Left ventricle myocardium inferior (tissue), 1 donor: ENCODE measurements at places on chromosomes 5 and 9. TPM values are rescaled to one million over a fixed set of nuclear protein-coding genes. Genes with fewer than 3 reads are reported as not detected.

The TTF1 gene
- 16.2 TPM for total RNA-seq

The MARVELD2 gene
- 0.96 TPM for total RNA-seq

The SLC6A18 gene
- not detected for total RNA-seq

The CDH9 gene
- not detected for total RNA-seq

The ENTPD2 gene
- total RNA-seq, result 1.5 TPM

The SH2D3C gene
- total RNA-seq, result 18.2 TPM

The PCDHGA6 gene
- 5.6 TPM for total RNA-seq

The NDUFA8 gene
- total RNA-seq, result 311 TPM

The GM2A gene
- 35.4 TPM for total RNA-seq

- no peaks in the 10 kb centered on the region for H3K27me3 ChIP-seq
- no peak overlapping the region for H3K4me3 ChIP-seq
- peaks cover 77% of the 10 kb centered on the region for H3K4me1 ChIP-seq
- peaks cover 11% of the 10 kb centered on the region for H3K36me3 ChIP-seq
- no peak for DNase-seq
- peak overlapping the region; percentile 94 for H3K27ac ChIP-seq
These were observed 2.2 kb downstream of the C8G start for GRCh38 chr9:136947028-136947891.

DNA sequence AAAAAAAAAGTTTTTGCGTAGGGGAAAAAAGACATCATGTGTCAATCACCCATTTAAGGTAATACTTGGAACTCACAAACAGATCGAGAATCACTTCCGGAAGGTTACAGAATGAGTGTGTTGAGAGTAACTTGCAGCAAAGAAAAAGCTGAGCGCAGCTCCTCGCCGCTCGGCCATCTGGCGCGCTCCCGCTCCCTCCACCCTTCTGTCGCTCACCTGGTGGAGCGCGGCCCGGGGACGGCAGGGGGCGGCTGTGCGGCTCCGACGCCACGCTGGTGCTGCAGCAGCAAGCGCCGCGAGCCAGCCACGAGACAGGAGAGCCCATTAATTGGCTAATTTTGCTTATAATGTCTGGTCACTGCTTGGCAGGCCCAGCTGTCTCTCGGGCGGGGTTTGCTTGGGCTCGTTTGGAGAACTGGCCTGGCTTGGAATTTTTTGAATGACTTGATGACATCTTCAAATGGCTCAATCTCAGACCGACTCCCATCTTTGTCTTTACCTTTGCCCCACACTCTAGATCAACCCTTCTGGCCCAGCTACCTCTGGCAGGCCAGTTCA, 601.8 kb downstream of the CCDC171 start:
- H3K36me3 ChIP-seq, result no peaks in the 10 kb centered on the region
- peak overlapping the region; percentile 41 for H3K4me3 ChIP-seq
- peak; percentile 30 for DNase-seq

DNA sequence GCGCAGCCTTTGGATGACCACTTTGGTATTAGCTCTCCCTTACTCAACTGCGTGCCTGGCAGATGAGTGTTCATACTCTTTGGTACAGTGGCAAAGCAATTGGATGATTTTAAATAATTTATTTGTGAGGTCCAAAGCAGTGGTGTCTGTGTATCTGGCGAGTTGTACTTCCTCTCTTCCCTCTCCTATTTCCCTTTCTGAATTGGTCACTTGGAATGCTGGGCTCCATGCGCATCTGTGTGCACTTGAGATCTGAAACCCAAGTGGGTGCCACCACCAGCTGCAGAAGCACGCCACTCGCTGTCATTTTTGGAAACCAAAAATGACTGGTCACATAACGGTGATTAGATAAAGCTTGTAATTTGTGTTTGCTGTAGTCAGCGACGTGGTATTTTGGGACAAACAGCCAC, 386.0 kb upstream of the KLF4 start:
- no peaks in the 10 kb centered on the region for H3K27me3 ChIP-seq
- DNase-seq, result no peak
- H3K4me3 ChIP-seq, result no peak overlapping the region
- H3K4me1 ChIP-seq, result peaks cover 4% of the 10 kb centered on the region

GRCh38 chr5:71475788-71476384, 20.4 kb downstream of the BDP1 start:
- no peak overlapping the region for H3K27ac ChIP-seq
- H3K27me3 ChIP-seq, result no peaks in the 10 kb centered on the region
- no peaks in the 10 kb centered on the region for H3K4me1 ChIP-seq
- no peak for DNase-seq

GRCh38 chr9:134406366-134407120, 80.3 kb downstream of the RXRA start:
- peak overlapping the region; percentile 55 for H3K4me3 ChIP-seq
- DNase-seq, result no peak
- H3K4me1 ChIP-seq, result peaks cover 100% of the 10 kb centered on the region
- H3K27ac ChIP-seq, result peak overlapping the region; percentile 92

DNA sequence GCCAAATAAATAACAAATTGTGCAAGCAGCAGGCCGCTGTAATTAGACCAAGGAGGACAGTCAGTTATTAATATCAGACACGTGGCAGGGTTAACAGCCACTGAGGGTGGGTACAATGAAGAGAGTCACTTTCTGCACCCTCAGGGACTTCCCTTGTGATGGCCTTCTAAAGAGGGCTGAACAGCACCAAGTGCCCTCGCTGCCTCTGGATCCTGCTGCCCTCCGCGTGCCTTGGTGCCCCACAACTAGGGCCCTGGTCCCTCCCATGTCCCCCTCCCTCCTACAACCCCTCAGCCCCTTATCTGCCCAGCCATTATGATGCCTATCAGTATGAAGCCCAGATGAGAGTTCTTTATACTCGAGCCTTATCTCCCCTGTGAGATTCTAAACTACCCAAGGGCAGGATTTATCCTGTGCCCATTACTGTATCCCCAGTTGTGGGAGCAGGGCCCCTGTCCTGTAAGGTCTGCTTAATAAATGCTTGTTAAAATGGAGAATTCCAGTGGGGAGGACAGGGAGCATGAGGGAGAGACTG, 37.3 kb downstream of the PCDH1 start:
- no peak for DNase-seq
- H3K36me3 ChIP-seq, result no peaks in the 10 kb centered on the region
- no peak overlapping the region for H3K4me3 ChIP-seq
- peaks cover 84% of the 10 kb centered on the region for H3K4me1 ChIP-seq

DNA sequence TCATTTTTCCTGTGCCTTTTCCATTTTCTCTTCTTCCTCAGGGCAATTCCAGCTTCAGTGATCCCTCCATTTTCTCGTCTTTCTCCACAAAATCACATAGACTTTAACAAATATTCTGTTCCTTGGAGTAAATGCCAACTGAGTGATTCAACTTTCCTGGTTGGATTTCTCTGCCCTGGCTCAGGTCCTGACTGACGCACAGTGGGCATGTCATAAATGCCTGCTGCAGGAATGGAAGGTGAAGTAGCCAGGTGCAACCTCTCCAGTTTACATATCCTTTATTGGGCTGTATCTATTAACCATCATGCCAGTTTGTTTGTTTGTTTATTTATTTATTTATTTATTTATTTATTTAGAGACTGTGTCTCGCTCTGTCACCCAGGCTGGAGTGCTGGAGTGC, 95.1 kb downstream of the MEF2C start:
- no peak overlapping the region for H3K4me3 ChIP-seq
- no peak for DNase-seq
- peak overlapping the region; percentile 84 for H3K27ac ChIP-seq
- no peaks in the 10 kb centered on the region for H3K36me3 ChIP-seq

- peaks cover 24% of the 10 kb centered on the region for H3K4me1 ChIP-seq
- H3K27me3 ChIP-seq, result no peaks in the 10 kb centered on the region
- no peak overlapping the region for H3K4me3 ChIP-seq
- DNase-seq, result no peak
- peaks cover 21% of the 10 kb centered on the region for H3K36me3 ChIP-seq
These were observed 274.9 kb downstream of the ARHGAP26 start for GRCh38 chr5:143045062-143045461.

GRCh38 chr5:59922220-59922619, 28.7 kb upstream of the PDE4D start:
- no peak overlapping the region for H3K27ac ChIP-seq
- H3K4me1 ChIP-seq, result no peaks in the 10 kb centered on the region
- H3K27me3 ChIP-seq, result peaks cover 5% of the 10 kb centered on the region
- DNase-seq, result no peak

DNA sequence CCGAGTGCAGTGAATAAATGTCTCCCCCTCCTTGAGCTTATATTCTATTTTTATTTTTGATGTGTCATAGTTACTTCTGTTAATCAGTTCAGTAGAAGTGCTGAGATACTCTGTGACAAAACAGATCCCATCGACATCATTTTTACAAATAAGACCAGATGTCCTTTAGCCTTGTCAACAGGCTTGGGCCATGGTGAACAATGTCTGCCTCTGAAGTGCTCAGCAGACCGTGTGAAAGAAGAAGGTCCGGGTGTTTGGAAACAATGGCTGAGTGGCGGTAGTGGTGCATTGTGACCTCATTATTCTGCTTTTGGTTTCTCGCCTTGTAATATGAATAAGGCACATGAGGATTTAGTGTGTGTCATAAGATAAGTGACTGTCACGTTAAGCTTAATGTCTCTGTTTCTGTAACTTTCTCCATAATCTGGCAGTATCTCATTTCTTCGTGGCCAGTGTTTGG, 71.2 kb downstream of the SYK start:
- no peak for DNase-seq
- H3K27me3 ChIP-seq, result no peaks in the 10 kb centered on the region
- no peaks in the 10 kb centered on the region for H3K4me1 ChIP-seq
- no peak overlapping the region for H3K4me3 ChIP-seq
- H3K27ac ChIP-seq, result peak overlapping the region; percentile 7

- no peak overlapping the region for H3K27ac ChIP-seq
- no peaks in the 10 kb centered on the region for H3K4me1 ChIP-seq
- H3K36me3 ChIP-seq, result no peaks in the 10 kb centered on the region
- no peaks in the 10 kb centered on the region for H3K27me3 ChIP-seq
These were observed 1121.6 kb downstream of the MAT2B start for GRCh38 chr5:164627021-164627420.

DNA sequence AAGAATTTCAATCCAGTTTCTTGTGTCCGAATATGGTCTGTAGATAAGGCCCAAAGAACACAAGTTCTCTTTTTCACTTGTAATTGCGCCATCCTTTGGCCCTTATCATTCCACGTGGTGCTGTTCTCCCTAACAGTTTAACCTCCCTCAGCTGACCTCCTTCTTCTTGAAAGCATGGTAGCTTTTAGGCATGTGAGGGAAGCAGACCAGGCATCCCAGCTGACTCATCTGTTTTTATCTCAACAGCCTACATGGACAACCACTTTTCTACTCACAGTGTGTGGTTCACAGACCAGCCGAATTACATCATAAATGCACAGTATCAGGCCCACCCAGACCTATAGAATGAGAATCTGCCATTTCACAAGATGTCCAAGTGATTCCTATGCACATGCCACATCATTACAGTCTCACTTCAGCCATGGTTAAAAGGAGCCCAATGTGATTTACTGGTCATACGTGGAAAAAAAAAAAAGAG, 26.9 kb upstream of the PLIN2 start:
- H3K27me3 ChIP-seq, result no peaks in the 10 kb centered on the region
- peak overlapping the region; percentile 76 for H3K27ac ChIP-seq
- H3K4me1 ChIP-seq, result peaks cover 17% of the 10 kb centered on the region
- H3K36me3 ChIP-seq, result no peaks in the 10 kb centered on the region
- DNase-seq, result peak; percentile 33

GRCh38 chr9:17116400-17116837, 18.4 kb upstream of the CNTLN start:
- H3K27me3 ChIP-seq, result no peaks in the 10 kb centered on the region
- H3K36me3 ChIP-seq, result no peaks in the 10 kb centered on the region
- no peak overlapping the region for H3K4me3 ChIP-seq
- H3K27ac ChIP-seq, result no peak overlapping the region

DNA sequence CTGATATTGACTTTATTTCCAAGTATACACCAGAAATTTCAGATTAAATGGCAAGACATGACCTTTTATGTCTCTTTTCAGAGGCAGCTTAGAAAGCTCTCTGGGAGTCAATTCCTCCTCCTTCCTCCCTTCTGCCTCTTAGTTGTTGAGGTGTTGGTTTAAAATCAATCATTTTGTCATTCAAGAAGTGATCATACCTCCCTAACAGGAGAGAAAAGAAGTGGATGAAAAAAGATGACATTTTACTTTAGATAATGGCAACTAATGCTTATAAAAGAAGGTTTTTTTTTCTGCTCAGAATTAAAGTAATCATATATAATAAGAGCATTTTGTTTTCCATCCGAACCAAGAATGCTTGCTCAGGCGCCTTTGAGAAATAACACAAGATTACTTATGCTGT, 448.7 kb downstream of the CTNND2 start:
- peaks cover 2% of the 10 kb centered on the region for H3K27me3 ChIP-seq
- H3K4me3 ChIP-seq, result no peak overlapping the region

DNA sequence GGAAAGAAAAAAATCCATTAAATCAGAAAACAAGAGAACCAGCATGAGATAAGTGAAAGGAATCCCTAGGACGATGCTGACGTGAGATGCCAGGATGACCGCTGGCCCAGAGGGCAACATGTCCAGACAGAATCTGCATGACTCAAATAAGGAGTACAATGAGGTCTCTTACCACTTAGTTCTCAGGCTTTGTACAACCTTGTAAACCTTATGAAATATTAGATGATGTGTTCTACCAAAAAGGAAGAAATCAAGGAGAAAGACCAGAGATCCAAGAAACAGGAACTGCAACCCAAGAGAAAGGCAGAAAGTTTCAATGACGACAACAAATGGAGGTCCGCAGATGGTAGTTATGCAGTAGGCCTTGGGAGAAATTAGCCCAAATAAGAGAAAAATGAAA, 2.8 kb upstream of the GPR150 start:
- peaks cover 24% of the 10 kb centered on the region for H3K4me1 ChIP-seq
- H3K27ac ChIP-seq, result no peak overlapping the region
- DNase-seq, result no peak
- peaks cover 8% of the 10 kb centered on the region for H3K27me3 ChIP-seq
- H3K36me3 ChIP-seq, result no peaks in the 10 kb centered on the region

- H3K36me3 ChIP-seq, result no peaks in the 10 kb centered on the region
- H3K27ac ChIP-seq, result peak overlapping the region; percentile 25
- DNase-seq, result no peak
- no peak overlapping the region for H3K4me3 ChIP-seq
These were observed 40.5 kb upstream of the SH3PXD2B start for GRCh38 chr5:172494630-172495505.

- H3K4me3 ChIP-seq, result no peak overlapping the region
- H3K36me3 ChIP-seq, result no peaks in the 10 kb centered on the region
- H3K27me3 ChIP-seq, result no peaks in the 10 kb centered on the region
- H3K4me1 ChIP-seq, result no peaks in the 10 kb centered on the region
- no peak for DNase-seq
- peak overlapping the region; percentile 28 for H3K27ac ChIP-seq
These were observed 56.4 kb upstream of the TMC1 start for GRCh38 chr9:72464857-72465592.

DNA sequence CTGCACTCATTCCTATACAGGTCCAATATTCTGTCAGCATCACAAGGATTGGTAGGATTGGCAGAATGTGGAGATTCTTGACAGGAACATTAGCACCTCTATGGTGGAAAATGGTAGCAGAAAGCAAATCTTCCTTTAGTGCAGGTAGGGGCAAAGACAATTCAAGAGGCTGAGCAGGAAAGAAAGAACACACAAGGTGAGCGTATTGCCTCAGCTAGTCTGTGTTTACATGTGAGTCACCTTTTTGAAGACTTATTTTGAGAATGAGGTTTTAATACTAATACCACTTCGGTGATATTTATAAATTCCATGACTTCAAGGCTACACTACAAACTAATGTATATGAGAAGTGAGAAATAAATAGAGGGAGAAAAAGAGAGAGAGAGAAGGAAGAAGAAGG, 717.0 kb downstream of the BRINP1 start:
- no peaks in the 10 kb centered on the region for H3K4me1 ChIP-seq
- no peaks in the 10 kb centered on the region for H3K36me3 ChIP-seq
- DNase-seq, result no peak
- H3K4me3 ChIP-seq, result no peak overlapping the region
- H3K27ac ChIP-seq, result no peak overlapping the region
- peaks cover 3% of the 10 kb centered on the region for H3K27me3 ChIP-seq
